ENCODE measurements at places on chromosomes 16 and 17. TPM values are rescaled to one million over a fixed set of nuclear protein-coding genes. Genes with fewer than 3 reads are reported as not detected.
A peak's percentile ranks its signal among the peaks of the same experiment; 100 is the strongest.

Gene CARHSP1
- 303 TPM for total RNA-seq

Gene SCPEP1
- 45.8 TPM for total RNA-seq

Gene TNFRSF13B
- total RNA-seq: 3.3 TPM

DNA sequence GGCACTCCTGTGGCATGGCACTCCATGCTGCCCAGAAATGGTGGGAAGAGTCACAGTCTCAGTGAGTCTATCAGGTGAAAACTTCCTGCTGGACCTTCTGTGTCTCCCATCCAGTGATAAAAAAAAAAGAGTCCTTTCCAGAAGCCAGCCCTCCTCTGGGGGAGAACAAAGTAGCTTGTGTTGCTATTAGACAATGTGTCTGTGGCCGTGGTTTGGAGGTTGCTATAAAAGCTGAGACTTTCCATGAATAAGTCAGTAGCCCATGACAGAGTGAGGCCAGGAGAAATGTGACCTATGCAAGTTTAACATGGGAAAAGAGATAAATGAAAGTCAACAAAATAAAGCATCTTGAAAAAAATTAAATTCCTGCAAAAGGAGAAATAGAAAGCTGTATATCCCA is 250.7 kb upstream of the MON1B start:
- H3K27ac ChIP-seq: no peak overlapping the region
- H3K4me3 ChIP-seq: no peak overlapping the region
- no peaks in the 10 kb centered on the region for H3K36me3 ChIP-seq

DNA sequence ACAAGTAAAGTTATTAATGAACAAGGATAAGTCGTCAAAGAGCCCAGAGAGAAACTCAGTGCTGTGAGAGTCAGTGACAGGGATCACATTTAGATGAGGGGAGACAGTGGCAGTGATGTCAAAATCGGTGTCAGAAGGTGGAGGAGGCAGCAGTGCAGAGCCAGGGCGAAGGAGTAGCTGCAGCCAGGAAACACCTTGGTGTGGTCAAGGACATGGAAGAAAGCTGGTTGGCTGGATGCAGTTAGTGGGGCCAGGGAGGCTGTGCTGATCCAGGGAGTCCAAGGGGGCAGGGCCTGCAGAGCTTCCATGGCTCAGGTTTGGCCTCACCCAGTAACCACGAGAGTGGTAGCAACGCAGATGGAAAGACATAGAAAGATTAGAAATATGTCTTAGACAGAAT is 50.7 kb upstream of the ADORA2B start:
- peaks cover 46% of the 10 kb centered on the region for H3K27me3 ChIP-seq
- DNase-seq: no peak
- no peak overlapping the region for H3K4me3 ChIP-seq
- H3K4me1 ChIP-seq: peaks cover 6% of the 10 kb centered on the region
- H3K36me3 ChIP-seq: no peaks in the 10 kb centered on the region

DNA sequence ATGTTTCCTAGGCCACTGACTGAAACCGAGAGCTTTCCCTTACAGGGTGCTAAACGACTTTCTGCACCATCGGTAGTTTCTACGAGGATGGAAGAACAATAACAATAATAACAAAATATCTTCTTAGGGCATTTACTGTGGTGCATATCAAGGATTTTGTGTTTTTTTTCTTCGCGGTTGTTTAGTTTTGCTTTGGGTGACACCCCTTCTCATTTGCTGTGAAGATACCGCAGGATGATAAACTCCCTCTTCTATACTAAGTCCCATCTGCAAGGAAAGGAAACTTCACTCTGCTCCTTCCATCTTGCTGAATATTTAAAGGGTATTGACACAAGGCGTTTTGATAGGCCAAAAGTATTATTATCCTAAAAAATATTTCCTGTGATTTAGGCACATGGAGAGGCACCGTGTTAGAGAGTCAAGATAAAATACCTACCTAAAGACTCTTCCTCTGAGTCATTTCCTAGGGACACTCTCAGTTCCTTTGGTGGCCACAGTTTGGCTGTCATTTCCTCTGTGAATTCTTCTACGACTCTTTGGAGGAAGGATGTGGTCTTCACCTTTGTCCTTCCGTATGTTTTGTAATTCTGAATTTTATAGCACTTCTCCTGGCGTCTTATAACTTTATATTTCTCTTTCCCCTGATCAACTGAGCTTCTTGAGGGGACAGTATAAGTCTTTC is 318.8 kb downstream of the CDH13 start:
- H3K27ac ChIP-seq: no peak overlapping the region
- peaks cover 5% of the 10 kb centered on the region for H3K4me1 ChIP-seq
- H3K27me3 ChIP-seq: no peaks in the 10 kb centered on the region
- H3K36me3 ChIP-seq: no peaks in the 10 kb centered on the region
- no peak for DNase-seq

DNA sequence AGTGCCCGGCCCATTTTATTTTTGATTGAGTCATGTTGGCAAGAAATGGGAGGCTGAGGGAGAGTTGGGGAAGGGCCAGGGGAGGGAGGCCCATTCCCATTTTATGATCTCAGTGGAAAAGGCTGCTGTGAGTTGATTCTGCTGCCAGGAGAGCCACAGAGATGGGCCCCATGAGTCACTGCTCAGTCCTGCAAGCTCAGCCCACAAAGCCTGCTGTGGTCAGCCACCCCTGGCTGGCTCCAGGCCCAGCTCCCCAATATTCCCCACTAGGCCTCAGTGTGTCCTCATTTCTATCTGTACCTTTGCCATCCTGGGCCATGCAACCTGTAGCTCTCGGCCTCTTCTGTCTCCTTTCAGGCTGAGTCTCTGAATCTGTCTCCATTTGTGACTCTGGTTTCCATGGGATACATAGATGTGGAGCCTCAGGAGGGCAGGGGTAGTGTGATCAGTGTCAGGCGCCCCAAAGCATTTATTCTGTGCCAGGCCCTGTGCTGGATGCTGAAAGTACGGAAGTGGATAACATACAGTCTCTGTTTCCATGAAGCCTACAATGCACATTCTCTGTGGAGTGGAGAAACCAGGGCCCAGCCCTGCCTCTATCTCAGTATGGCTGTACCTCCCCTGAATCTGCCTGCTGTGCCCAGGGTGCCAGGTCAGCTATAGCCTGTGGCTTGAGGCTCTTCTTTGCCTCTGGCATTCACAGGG is 1.9 kb upstream of the PLEKHG4 start:
- no peak overlapping the region for H3K27ac ChIP-seq
- H3K4me1 ChIP-seq: no peaks in the 10 kb centered on the region
- no peaks in the 10 kb centered on the region for H3K27me3 ChIP-seq
- peak overlapping the region; percentile 70 for H3K4me3 ChIP-seq
- peaks cover 6% of the 10 kb centered on the region for H3K36me3 ChIP-seq
- no peak for DNase-seq

DNA sequence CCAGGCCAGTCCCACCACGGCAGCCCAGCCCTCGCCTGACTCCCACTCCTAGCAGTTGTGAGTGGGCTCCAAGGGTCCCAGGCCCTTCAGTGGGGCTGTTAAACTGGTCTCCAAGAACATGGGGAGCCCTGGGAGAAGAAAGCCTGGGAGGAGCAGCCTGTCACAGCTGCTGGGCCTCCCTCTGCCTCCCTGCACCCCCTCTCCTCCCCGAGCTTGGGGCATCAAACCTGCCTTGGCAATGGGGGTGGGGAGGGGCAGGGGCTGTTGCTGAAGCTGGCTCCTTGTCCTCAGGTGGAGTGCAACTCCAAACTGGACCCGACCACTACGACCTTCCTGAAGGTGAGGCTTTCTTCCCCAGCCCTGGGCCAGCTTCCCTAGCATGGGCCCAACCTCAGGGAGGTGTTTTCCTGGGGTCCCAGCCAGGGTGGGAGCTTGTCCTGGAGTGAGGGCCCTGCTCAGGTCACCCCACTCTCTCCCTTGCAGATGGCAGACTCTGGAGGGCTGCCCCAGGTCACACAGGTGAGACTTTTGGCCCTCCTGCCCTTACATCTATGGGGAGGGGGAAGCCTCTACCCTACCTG is 6.6 kb upstream of the SETD6 start:
- H3K36me3 ChIP-seq: peaks cover 42% of the 10 kb centered on the region
- no peak for DNase-seq
- no peak overlapping the region for H3K4me3 ChIP-seq
- H3K27ac ChIP-seq: no peak overlapping the region
- no peaks in the 10 kb centered on the region for H3K4me1 ChIP-seq

DNA sequence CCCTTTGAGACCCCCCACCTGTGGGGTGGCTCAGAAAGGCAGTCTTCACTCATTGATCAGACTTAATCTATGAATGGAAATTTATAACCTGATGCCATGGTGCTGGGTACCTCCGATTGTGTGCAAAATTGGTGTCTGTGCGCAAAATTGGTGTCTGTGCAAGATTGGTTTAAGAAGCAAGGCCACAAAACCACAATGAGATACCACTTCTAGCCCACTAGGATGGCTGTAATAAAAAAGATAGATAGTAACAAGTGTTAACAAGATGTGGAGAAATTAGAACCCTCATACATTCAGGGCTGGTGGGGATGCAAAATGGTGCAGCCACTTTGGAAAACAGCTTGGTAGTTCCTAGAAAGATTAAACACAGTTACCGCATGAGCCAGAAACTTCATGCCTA is 13.9 kb upstream of the CSNK2A2 start:
- H3K27me3 ChIP-seq: no peaks in the 10 kb centered on the region
- H3K27ac ChIP-seq: no peak overlapping the region
- H3K36me3 ChIP-seq: no peaks in the 10 kb centered on the region

DNA sequence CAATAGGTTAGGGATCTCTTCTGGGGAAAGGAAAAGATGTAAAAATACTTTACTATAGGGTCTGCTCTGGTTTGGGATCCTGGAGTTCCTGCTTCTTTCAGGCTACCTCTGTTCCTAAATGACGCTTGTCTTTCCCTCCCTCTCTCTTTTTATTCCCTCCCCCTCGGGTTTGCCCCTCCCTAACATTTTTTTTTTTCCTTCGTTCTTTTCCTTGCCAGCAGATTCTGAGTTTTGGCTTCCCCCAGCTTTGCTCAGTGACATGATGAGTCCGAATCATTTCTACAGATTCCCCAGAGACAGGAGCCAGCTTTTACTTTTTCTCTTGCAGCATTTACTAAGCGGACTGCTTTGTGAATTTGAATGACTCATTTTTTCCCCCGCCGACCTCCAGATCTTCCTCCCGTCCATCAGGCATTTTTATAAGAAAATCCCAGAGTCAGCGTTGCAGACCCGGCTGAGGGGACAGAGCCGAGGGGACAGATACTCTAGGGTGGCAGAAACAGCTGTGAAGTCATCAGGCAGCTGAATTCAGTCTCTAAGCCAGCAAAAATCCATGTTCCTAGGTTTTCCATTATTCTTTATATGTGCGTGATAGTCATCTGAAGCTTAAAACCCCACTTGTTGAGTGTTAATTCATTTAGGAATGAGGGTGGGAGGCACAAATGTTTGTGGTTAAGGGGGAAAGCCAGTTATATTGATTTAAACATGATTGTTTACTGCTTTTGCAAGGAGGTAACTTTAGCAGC is at the start of gene TMEM100:
TMEM100 (minus strand) TSS at position 123 of the 746 bp plus-strand sequence. CDS start 1,794 bp downstream, outside the sequence.
- peak within 1 kb of the TSS; percentile 92 for H3K4me3 ChIP-seq
- H3K27ac ChIP-seq: no peak within 1 kb of the TSS
- no peaks in the 10 kb centered on the region for H3K27me3 ChIP-seq
- no peaks in the 10 kb centered on the region for H3K4me1 ChIP-seq
- H3K36me3 ChIP-seq: peaks cover 28% of the 10 kb centered on the region

Gene RAB34
- 112 TPM for total RNA-seq

Gene NEURL4
- total RNA-seq: 52.7 TPM

DNA sequence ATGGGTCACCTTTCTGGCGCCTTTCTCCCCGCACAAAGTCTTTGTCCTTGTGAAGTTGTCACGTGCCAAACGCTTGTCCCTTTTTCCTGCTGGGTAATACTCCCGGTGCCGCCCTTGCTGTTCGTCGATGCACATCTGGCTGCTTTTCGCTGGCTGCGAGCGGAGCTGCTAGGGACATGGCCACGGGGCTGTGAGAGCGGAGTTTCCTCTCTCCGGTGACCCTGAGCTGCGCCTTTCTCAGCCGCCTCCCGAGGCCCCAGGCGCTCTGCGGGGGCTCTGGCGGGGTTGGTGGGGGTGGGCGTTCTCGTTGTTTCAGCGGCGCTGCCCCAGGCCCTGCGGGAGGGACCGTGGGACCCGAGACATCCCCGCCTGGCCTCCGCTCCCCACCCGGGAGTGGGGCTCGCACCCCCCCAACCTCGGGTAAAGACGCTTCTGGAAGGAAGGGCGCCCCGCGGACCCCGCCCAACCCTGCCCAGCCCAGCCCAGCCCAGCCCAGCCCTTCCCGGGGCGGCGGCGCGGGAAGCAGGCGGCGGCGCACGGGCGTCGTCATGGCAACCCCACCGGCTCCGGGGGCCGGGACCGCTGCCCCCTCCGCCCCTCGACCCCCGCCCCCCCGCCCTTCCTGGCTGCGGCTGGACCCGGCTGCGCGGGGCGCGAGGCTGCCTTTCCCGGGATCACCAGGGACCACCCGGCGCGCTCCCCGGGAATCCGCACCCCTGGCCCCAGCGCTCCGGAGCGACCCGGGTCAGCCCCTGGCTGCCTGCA is 12.3 kb downstream of the CHMP6 start:
- H3K27ac ChIP-seq: no peak overlapping the region
- H3K27me3 ChIP-seq: peaks cover 59% of the 10 kb centered on the region
- peaks cover 10% of the 10 kb centered on the region for H3K36me3 ChIP-seq
- H3K4me1 ChIP-seq: no peaks in the 10 kb centered on the region
- no peak overlapping the region for H3K4me3 ChIP-seq
- no peak for DNase-seq

Gene P2RX1
- not detected for total RNA-seq

- no peak for DNase-seq
- no peak overlapping the region for H3K27ac ChIP-seq
- no peaks in the 10 kb centered on the region for H3K4me1 ChIP-seq
- no peaks in the 10 kb centered on the region for H3K36me3 ChIP-seq
- H3K4me3 ChIP-seq: no peak overlapping the region
- H3K27me3 ChIP-seq: no peaks in the 10 kb centered on the region
Measured at GRCh38 chr17:79252886-79253285, 178.3 kb downstream of the ENGASE start.

- no peaks in the 10 kb centered on the region for H3K4me1 ChIP-seq
- H3K27me3 ChIP-seq: peaks cover 52% of the 10 kb centered on the region
- no peak overlapping the region for H3K4me3 ChIP-seq
Measured at GRCh38 chr17:50003911-50004310, 8.9 kb upstream of the DLX3 start.

Gene KREMEN2
- 5.0 TPM for total RNA-seq

DNA sequence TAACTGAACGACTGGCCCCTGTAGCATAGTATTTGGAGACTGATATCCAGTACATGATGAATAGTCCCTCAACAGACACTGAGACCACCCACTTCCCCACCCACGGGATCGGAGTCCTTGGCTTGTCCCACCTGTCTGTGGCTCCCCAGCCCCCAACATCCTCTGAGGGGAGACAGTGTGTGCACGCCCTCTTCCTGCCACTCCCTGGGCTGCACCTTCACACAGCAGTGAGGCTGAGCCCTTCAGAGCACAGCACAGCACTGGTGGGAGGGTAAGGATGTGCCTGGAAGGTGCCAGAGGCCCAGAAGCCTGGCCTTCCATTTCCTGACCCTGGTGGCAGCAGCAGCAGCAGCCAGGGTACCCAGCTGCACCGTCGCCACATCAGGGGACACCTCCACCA is 11.0 kb downstream of the DNASE1 start:
- peaks cover 68% of the 10 kb centered on the region for H3K36me3 ChIP-seq
- no peaks in the 10 kb centered on the region for H3K4me1 ChIP-seq
- no peaks in the 10 kb centered on the region for H3K27me3 ChIP-seq
- DNase-seq: no peak
- H3K27ac ChIP-seq: no peak overlapping the region

Gene CTRB1
- total RNA-seq: not detected
